Thymus (tissue), 14 donors: ENCODE measurements at places on chromosomes 6 and 20. TPM values are rescaled to one million over a fixed set of nuclear protein-coding genes. Genes with fewer than 3 reads are reported as not detected.

DNA sequence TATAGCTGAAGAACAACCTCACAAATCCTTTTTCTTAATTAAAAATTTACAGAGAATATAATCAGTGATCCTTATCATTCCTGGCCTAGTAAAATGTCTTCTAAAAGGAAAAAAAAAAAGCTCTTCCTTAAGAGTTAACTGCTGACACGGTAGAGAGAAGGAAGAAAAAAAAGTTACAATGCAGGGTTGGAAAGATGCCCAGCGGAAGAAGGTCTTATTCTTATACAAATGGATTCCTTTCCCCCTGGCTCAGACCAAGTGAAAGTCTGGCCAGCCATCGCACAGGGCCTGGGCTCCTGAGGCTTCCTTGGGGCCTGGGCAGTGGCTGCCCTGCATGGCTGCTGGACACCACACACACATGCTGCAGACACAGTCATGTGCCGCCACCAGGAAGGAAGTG is 688.6 kb downstream of the TENT5A start:
- no peak overlapping the region for H3K4me3 ChIP-seq
- no peak for DNase-seq
- H3K27me3 ChIP-seq: no peaks in the 10 kb centered on the region
- no peaks in the 10 kb centered on the region for H3K36me3 ChIP-seq
- no peak overlapping the region for H3K27ac ChIP-seq

GRCh38 chr6:26312501-26313397 is 52.2 kb upstream of the BTN3A2 start:
- H3K27me3 ChIP-seq: peaks cover 26% of the 10 kb centered on the region
- H3K27ac ChIP-seq: peak overlapping the region; percentile 79
- no peaks in the 10 kb centered on the region for H3K36me3 ChIP-seq
- H3K4me1 ChIP-seq: peaks cover 15% of the 10 kb centered on the region
- H3K4me3 ChIP-seq: peak overlapping the region; percentile 77

- H3K27me3 ChIP-seq: no peaks in the 10 kb centered on the region
- H3K4me3 ChIP-seq: no peak overlapping the region
- H3K4me1 ChIP-seq: no peaks in the 10 kb centered on the region
- DNase-seq: no peak
- no peak overlapping the region for H3K27ac ChIP-seq
Measured at GRCh38 chr6:67047996-67048395, 1341.0 kb upstream of the EYS start.

- H3K27me3 ChIP-seq: no peaks in the 10 kb centered on the region
- H3K4me3 ChIP-seq: peak overlapping the region; percentile 61
- DNase-seq: no peak
Measured at GRCh38 chr20:43658069-43658722, 8.7 kb upstream of the MYBL2 start.

GRCh38 chr6:91476000-91476399 is 889.1 kb upstream of the MAP3K7 start:
- no peaks in the 10 kb centered on the region for H3K27me3 ChIP-seq
- peak; percentile 38 for DNase-seq

GRCh38 chr20:32582659-32583580 is 2.2 kb downstream of the NOL4L start:
- H3K4me1 ChIP-seq: peaks cover 49% of the 10 kb centered on the region
- peak overlapping the region; percentile 93 for H3K4me3 ChIP-seq
- DNase-seq: no peak
- H3K27ac ChIP-seq: peak overlapping the region; percentile 66
- peaks cover 4% of the 10 kb centered on the region for H3K27me3 ChIP-seq
- H3K36me3 ChIP-seq: no peaks in the 10 kb centered on the region

TGM2 gene
- 9.3 TPM for total RNA-seq

- DNase-seq: no peak
- H3K4me3 ChIP-seq: no peak overlapping the region
- H3K27ac ChIP-seq: no peak overlapping the region
- no peaks in the 10 kb centered on the region for H3K36me3 ChIP-seq
Measured at GRCh38 chr6:5534643-5535042, 273.3 kb downstream of the FARS2 start.

DNA sequence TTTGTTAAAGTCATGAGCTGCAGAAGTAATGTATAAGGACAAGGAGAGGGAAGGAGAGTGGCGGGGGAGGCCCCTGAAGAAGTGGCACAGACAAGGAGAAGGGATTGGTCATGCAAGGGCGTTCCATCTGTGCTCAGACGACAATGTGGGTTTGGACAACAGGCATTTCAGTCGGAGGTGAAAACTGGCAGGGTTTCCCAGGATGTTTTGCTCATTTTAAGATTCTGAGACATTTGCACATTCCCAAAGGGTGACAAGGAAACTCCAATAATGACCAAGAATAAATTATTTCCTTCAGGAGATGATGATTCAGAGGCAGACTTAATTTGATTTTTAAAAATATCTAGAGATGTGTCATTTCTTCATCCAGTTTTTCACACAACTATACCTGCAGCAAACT is 181.8 kb downstream of the HIVEP2 start:
- no peaks in the 10 kb centered on the region for H3K27me3 ChIP-seq
- H3K4me1 ChIP-seq: no peaks in the 10 kb centered on the region
- H3K36me3 ChIP-seq: peaks cover 75% of the 10 kb centered on the region

DEFB124 gene
- not detected for total RNA-seq

RWDD2A gene
- total RNA-seq: 1.8 TPM

- H3K4me3 ChIP-seq: no peak overlapping the region
- H3K27ac ChIP-seq: no peak overlapping the region
- H3K36me3 ChIP-seq: no peaks in the 10 kb centered on the region
- H3K4me1 ChIP-seq: no peaks in the 10 kb centered on the region
- H3K27me3 ChIP-seq: no peaks in the 10 kb centered on the region
- DNase-seq: no peak
Measured at GRCh38 chr6:110446405-110446804, 30.0 kb downstream of the SLC22A16 start.

LINC00237 gene
- not detected for total RNA-seq

DNA sequence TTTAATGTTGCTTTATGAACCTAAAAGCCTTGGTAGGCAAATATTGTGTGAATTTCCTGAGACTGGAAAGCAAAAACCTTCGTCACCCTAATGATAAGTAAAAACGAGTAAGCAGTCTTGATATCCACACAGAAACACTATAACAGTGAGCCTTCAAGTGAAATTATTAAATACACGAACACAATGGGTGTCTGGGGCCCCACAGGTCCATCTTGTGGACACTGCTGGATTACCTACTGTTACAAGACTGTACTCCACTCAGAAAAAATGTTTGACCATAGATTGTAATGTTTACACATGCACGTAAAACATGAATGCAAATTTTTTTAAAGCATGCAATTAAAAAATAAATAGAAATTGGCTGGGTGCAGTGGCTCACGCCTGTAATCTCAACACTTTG is 466.9 kb downstream of the CD83 start:
- no peaks in the 10 kb centered on the region for H3K4me1 ChIP-seq
- DNase-seq: no peak
- H3K36me3 ChIP-seq: no peaks in the 10 kb centered on the region
- no peaks in the 10 kb centered on the region for H3K27me3 ChIP-seq

GRCh38 chr6:161694995-161695394 is 421.1 kb upstream of the AGPAT4 start:
- H3K4me1 ChIP-seq: no peaks in the 10 kb centered on the region
- H3K27me3 ChIP-seq: no peaks in the 10 kb centered on the region
- no peaks in the 10 kb centered on the region for H3K36me3 ChIP-seq
- H3K4me3 ChIP-seq: no peak overlapping the region

RBM24 gene
- 0.99 TPM for total RNA-seq

DNA sequence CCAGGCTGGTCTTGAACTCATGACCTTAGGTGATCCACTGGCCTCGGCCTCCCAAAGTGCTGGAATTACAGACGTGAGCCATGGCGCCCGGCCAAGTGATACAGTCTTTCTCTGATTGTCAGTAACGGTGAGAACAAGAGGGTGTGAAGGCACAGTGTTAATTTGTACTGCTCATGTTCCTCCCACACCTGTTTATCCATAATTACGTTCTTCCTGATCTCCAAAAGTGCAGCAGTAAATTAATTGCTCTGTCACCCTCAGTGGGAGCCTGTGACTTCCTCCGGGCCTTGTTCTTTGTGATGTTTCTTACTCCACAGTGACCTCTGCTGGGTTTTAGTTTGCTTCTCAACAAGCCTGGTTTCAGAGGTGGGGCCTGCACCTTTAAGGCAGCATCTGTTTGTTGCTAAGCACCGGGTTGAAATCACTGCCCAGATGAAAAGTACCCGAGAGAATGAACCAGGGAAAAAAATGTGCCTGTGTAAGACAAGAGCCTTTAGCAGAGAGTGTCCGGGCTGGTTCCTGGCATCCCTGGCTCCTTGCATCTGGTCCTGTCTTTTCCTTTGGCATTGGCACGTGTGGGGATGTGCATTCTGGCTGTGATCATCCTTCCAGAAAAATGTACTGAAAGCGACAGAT is 89.1 kb upstream of the CLDN20 start:
- no peak overlapping the region for H3K27ac ChIP-seq
- H3K4me1 ChIP-seq: no peaks in the 10 kb centered on the region
- H3K36me3 ChIP-seq: no peaks in the 10 kb centered on the region
- peak; percentile 63 for DNase-seq
- no peaks in the 10 kb centered on the region for H3K27me3 ChIP-seq

GRCh38 chr20:38205001-38205400 is 39.9 kb upstream of the TGM2 start:
- no peaks in the 10 kb centered on the region for H3K4me1 ChIP-seq
- no peak overlapping the region for H3K27ac ChIP-seq
- H3K4me3 ChIP-seq: no peak overlapping the region

DNA sequence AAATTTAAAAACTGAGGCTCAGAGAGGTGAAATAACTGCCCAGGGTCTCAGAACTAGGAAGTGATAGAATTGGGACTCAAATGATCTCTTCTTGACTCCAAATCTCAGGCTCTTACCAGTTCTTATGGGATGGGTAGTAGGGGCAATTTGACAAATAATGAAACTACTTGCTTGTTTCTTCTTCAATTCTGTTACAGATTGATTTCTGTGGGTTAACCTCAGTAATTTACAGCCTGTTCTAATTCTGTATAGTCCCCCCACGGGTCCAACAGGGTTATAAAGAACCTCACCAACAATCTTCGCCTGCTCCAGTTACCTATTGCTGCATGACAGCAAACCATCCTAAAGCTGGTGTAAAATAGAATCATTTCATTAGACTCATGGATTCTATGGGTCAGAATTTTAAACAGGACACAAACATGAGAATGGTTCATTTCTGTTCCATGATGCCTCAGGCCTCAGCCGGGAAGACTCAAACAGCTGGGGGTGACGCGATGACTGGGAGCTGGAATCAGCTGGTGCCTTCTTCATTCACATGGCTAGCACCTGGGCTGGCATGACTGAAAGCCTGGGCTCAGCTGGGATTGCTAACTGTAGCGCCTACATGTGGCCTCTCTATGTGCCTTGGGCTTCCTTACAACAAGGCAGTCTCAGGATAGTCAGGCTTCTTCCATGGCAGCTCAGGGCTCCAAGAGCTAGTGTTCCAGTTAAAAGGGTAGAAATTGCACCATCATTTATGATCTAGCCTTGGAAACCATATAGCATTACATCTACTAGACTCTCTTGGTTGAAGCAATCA is 6.6 kb upstream of the WFDC2 start:
- H3K4me1 ChIP-seq: no peaks in the 10 kb centered on the region
- DNase-seq: no peak
- peaks cover 2% of the 10 kb centered on the region for H3K27me3 ChIP-seq
- no peaks in the 10 kb centered on the region for H3K36me3 ChIP-seq
- no peak overlapping the region for H3K27ac ChIP-seq

TCF15 gene
- total RNA-seq: 0.42 TPM

DNA sequence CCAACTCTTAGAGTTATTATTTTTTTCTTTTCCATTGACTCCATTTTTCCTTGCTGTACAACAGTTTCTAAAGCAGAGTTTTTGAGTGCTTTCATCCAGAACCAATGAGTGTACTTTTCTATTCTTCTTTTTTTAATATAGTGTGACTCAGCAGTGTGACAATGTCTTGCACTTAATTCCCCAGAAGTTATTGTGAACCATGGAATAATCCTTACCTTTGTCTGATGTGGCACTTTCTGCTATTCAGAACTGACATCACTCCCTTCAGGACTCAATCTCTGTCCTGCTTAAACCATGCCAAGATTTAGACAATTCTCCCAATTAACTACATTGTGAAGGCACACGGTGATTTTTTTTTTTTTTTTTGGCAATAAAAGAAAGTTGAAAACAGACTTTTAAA is 41.5 kb downstream of the GRIK2 start:
- H3K36me3 ChIP-seq: no peaks in the 10 kb centered on the region
- no peak overlapping the region for H3K4me3 ChIP-seq
- H3K27ac ChIP-seq: no peak overlapping the region
- H3K4me1 ChIP-seq: no peaks in the 10 kb centered on the region

DNA sequence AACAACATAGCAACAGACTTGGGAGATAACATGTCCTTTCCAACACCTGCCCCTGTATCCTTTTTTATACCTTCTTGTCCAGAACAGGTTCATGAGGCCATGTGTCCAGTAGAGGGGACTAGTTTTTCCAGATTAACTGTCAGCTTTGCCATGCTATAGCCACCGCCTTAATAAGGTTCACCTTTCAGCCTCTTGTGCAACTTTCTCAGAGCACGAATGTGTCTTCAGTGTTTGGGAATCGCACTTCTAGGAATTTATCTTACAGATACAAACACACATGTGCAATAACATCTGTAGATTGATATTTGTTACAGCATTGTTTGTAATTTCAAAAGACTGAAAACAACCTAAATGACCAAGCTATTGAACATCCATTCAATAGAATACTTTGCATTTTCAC is 21.4 kb downstream of the NCR2 start:
- no peak for DNase-seq
- H3K27ac ChIP-seq: no peak overlapping the region
- no peaks in the 10 kb centered on the region for H3K36me3 ChIP-seq
- no peak overlapping the region for H3K4me3 ChIP-seq
- H3K27me3 ChIP-seq: no peaks in the 10 kb centered on the region

DSP gene
- 40.7 TPM for total RNA-seq

DNA sequence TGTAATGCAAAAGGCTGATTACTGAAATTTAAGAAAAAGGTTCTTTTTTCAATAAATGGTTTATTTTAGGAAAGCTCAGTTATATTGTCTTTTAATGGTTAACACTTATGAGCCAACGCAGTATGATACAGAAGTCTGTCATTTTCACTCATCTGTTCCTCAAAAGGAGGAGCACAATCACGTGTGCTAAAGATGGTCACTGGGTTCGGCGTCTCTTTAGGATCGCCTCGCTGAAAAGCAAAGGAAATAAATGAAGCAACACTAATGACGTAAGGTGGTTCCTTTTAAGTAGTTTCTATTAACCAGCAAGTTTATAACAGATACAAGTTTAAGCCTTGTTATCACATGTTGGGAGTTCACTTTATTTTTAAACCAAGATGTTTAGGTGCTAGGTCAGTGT is 125.7 kb downstream of the MAP3K4 start:
- H3K4me1 ChIP-seq: no peaks in the 10 kb centered on the region
- DNase-seq: no peak
- H3K27me3 ChIP-seq: no peaks in the 10 kb centered on the region
- peak overlapping the region; percentile 21 for H3K27ac ChIP-seq
- no peak overlapping the region for H3K4me3 ChIP-seq

CYP21A2 gene
- total RNA-seq: 0.24 TPM

DNA sequence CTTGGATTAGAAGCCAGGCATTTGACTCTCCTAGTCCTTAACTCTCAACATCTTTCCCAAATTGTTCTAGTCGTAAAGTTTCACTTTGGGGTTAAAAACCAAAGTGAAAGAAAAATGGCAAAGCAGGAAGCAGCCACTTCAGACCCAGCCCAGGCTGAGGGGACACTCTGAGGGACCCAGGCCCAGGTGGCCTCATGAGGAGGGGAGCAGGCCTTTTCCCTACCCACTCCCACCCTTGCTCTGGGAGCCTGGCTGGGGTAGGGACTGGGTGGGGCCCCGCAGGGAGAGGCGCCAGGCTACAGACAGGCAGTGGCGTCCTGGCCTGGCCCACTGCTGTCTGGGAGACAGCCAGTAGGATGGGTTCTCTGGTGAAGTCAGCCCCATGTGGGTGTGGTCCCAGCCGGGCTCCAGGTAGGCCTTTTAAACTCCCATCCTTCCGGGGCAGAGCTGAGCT is 68.7 kb upstream of the MYL9 start:
- peaks cover 13% of the 10 kb centered on the region for H3K4me1 ChIP-seq
- no peak overlapping the region for H3K4me3 ChIP-seq
- no peaks in the 10 kb centered on the region for H3K36me3 ChIP-seq
- peak; percentile 28 for DNase-seq
- H3K27me3 ChIP-seq: no peaks in the 10 kb centered on the region
